ENCODE measurements at places on chromosomes 3 and 15.

DNA sequence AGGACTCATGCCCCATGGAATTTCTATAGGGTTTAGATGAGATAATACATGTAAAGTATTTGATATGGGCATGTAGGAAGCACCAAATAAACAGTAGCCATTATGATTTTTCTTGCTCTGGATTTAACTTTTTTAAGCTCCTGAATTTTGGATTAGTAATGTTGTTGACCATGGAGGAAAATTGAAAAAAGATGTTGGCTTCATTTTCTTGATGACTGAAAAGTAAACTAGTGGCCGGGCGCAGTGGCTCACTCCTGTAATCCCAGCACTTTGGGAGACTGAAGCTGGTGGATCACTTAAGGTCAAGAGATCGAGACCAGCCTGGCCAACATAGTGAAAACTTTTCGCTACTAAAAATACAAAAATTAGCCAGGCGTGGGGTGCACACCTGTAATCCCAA lies 120.3 kb downstream of the PTPRG start:
- H3K4me1 ChIP-seq, result peaks cover 2% of the 10 kb centered on the region
- H3K36me3 ChIP-seq, result no peaks in the 10 kb centered on the region
- H3K27me3 ChIP-seq, result no peaks in the 10 kb centered on the region
- H3K4me3 ChIP-seq, result no peak overlapping the region
- no peak overlapping the region for H3K27ac ChIP-seq

GRCh38 chr3:112776836-112777235 lies 69.8 kb downstream of the CD200R1L start:
- H3K27me3 ChIP-seq, result no peaks in the 10 kb centered on the region
- H3K36me3 ChIP-seq, result no peaks in the 10 kb centered on the region
- H3K27ac ChIP-seq, result no peak overlapping the region

GRCh38 chr15:71511796-71512681 lies 298.3 kb upstream of the NR2E3 start:
- DNase-seq, result no peak
- H3K27me3 ChIP-seq, result peaks cover 25% of the 10 kb centered on the region

GRCh38 chr3:50515565-50516439 lies 12.4 kb upstream of the CACNA2D2 start:
- DNase-seq, result peak; percentile 27
- H3K4me3 ChIP-seq, result peak overlapping the region; percentile 29
- H3K36me3 ChIP-seq, result no peaks in the 10 kb centered on the region
- H3K27me3 ChIP-seq, result peaks cover 28% of the 10 kb centered on the region
- no peak overlapping the region for H3K27ac ChIP-seq
- peaks cover 12% of the 10 kb centered on the region for H3K4me1 ChIP-seq

- H3K27me3 ChIP-seq, result no peaks in the 10 kb centered on the region
- no peaks in the 10 kb centered on the region for H3K4me1 ChIP-seq
- H3K36me3 ChIP-seq, result peaks cover 2% of the 10 kb centered on the region
- peak overlapping the region; percentile 62 for H3K27ac ChIP-seq
- no peak overlapping the region for H3K4me3 ChIP-seq
- peak; percentile 71 for DNase-seq
Measured at GRCh38 chr3:52144034-52144795, 10.0 kb downstream of the POC1A start.

DNA sequence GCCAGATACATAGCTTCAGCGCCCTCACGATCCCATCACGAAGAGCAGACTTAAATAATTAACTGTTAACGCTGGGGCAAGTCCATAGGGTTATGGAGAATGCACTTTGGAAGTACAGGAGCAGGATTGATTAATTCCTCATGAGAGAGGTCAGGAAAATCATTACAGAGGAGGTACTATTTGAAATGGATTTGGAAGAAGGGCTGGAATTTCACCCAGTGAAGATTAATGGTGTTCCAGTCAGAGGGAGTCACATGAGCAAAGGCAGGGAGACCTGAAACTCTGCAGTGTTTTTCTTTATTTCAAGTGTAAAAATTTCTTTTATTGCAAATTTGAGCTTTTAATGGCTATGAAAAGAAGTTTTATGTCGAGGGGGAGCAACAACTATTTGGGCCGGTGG lies 329.8 kb upstream of the GRM7 start:
- peak overlapping the region; percentile 26 for H3K27ac ChIP-seq
- DNase-seq, result no peak
- peaks cover 2% of the 10 kb centered on the region for H3K36me3 ChIP-seq
- H3K4me1 ChIP-seq, result peaks cover 5% of the 10 kb centered on the region

DNA sequence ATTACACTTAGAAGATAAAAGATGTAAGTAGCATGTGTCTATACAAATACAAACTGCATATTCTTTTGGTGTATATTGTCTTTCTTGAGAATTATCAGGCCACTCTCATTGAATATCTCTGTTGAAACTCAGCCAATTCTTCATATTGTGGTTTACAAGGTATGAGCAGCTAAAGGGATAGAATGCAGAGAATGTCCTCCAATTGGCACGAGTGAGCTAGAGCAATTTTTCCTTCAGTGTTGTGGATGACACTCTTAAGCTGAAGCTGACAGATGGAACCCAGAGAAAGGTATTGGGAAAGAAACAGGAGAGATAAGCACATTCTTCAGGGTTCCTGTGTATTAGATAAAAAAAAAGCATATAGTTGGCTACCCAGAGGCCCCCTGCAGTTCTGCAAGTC lies 453.1 kb downstream of the EPHA3 start:
- no peaks in the 10 kb centered on the region for H3K27me3 ChIP-seq
- H3K4me3 ChIP-seq, result no peak overlapping the region
- DNase-seq, result no peak

- H3K4me3 ChIP-seq, result no peak overlapping the region
- DNase-seq, result no peak
- H3K27ac ChIP-seq, result no peak overlapping the region
- H3K27me3 ChIP-seq, result no peaks in the 10 kb centered on the region
Measured at GRCh38 chr15:72203507-72203837, 5.9 kb upstream of the GRAMD2A start.

- DNase-seq, result no peak
- H3K4me1 ChIP-seq, result no peaks in the 10 kb centered on the region
- peaks cover 3% of the 10 kb centered on the region for H3K27me3 ChIP-seq
- H3K36me3 ChIP-seq, result no peaks in the 10 kb centered on the region
- no peak overlapping the region for H3K27ac ChIP-seq
Measured at GRCh38 chr3:52509753-52510328, 14.7 kb downstream of the STAB1 start.

DNA sequence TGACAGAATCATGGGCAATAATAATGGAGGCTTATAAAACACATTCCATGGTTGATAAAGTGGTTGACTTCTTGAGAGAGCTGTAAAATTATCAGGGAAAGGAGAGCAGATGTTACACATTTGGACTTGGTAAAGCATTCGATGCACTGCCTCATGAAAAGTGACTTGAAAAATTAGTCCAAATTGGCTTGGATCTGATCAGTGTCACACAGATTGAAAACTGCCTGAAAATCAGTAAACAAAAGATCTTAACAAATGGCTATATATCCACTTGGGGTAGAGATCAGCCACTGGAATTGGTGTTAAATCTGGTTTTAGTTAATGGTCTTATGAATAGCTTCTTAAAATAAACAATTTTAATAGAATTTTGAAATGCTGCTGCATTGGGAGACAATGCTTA lies 20.3 kb downstream of the SHOX2 start:
- no peak overlapping the region for H3K4me3 ChIP-seq
- peaks cover 26% of the 10 kb centered on the region for H3K4me1 ChIP-seq
- H3K27me3 ChIP-seq, result peaks cover 5% of the 10 kb centered on the region
- H3K36me3 ChIP-seq, result no peaks in the 10 kb centered on the region

DNA sequence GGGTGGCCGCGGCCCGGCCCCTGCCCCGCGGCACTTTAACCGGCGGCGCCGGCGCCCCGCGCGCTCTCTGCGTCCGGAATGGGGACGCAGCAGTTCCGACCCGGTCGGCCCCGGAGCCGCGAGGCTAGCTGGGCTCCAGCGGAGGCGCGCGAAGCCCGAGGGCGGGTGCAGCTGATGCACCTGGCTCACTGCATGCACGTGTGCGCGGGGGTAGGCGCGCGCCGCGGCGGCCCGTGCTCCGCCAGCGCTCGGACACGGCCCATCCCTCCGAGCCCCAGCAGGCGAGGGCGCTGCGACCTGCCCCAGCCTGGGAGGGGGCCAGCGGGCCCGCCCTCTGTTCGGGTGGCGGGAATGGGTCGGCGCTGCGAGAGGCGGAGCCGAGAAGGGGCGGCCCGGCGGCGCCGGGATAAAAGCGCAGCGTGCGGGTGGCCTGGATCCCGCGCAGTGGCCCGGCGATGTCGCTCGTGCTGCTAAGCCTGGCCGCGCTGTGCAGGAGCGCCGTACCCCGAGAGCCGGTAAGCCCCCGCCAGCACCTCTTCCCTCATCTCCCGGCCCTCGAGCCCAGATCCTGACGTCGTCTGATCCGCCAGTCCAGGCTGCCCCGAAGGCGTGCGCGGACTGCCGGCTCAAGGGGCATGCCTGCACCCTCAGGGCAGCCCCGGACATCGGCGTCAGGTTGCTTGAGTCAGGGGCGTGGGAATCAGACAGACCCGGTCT lies at the start of the genes CHDH and IL17RB:
Gene CHDH, minus strand, starts transcription at position 286 of the 717 bp plus-strand sequence. CDS start 22,411 bp downstream, outside the sequence.
Gene IL17RB, plus strand, starts transcription at position 435 of the 717 bp plus-strand sequence. Its CDS starts 21 bp downstream, at position 456.
- H3K4me3 ChIP-seq, result peak within 1 kb of the TSS; percentile 76
- H3K27ac ChIP-seq, result peak within 1 kb of the TSS; percentile 88
- peak; percentile 41 for DNase-seq
- H3K36me3 ChIP-seq, result peaks cover 2% of the 10 kb centered on the region
- peaks cover 31% of the 10 kb centered on the region for H3K4me1 ChIP-seq

GRCh38 chr3:150064971-150065370 lies 94.3 kb upstream of the PFN2 start:
- DNase-seq, result no peak
- no peak overlapping the region for H3K27ac ChIP-seq
- H3K4me3 ChIP-seq, result no peak overlapping the region
- H3K27me3 ChIP-seq, result peaks cover 41% of the 10 kb centered on the region
- H3K36me3 ChIP-seq, result no peaks in the 10 kb centered on the region

GRCh38 chr3:10702961-10703740 lies 112.9 kb upstream of the SLC6A11 start:
- H3K4me1 ChIP-seq, result peaks cover 4% of the 10 kb centered on the region
- H3K36me3 ChIP-seq, result no peaks in the 10 kb centered on the region
- no peak overlapping the region for H3K27ac ChIP-seq
- H3K27me3 ChIP-seq, result peaks cover 82% of the 10 kb centered on the region
- H3K4me3 ChIP-seq, result no peak overlapping the region
- DNase-seq, result peak; percentile 37

DNA sequence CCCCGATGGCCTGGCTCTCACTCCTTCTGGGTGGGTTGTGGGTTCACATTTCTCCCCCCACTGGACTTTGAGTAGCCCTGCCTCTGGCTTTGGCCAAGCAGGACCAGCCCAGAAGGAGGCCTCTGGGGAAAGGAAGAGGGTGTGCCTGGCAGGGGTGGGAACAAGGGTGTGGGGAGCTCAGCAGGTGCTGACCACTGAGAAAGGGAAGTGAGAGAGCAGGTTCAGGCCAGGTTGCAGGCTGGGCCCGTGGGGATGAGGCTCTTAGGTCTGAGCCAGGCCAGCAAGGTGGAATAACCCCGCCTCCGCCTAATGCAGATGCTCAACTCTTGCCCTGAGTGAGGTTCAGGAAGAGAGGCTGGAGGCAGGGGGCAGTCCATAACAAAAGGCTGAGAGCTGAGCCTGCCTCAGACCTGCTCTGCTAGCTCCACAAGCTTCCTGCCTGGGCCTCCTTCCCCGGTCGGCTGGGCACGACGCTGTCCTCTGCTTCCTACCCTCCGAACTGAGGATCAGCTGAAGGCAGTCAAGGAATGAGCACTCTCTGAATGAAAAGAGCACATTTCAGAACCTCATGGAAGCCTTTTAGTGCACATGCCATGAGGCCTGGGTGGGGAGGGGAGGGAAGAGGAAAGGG lies 82.7 kb downstream of the TLE3 start:
- peaks cover 72% of the 10 kb centered on the region for H3K27me3 ChIP-seq
- no peak overlapping the region for H3K4me3 ChIP-seq
- H3K36me3 ChIP-seq, result no peaks in the 10 kb centered on the region
- H3K27ac ChIP-seq, result no peak overlapping the region
- H3K4me1 ChIP-seq, result no peaks in the 10 kb centered on the region
- no peak for DNase-seq

DNA sequence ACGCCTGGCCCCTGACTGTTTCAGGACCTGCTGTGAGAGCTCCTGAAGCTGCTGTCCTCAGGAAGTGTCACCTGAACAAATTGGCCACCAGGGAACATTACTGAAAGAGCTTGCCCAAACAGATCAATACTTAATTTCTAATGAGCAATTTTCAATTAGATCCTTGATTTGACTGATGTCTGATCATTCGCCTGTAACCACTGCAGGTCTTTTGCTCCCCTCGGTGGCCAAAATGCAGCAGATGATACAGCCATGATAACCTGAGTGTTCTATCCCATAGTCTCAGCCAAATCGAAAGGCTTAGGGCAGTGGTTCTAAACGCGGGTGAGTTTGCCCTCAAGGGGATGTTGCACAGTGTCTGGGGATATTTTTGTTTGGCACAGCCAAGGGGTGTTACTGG lies 57.6 kb upstream of the MEX3B start:
- peaks cover 9% of the 10 kb centered on the region for H3K27me3 ChIP-seq
- H3K4me1 ChIP-seq, result peaks cover 2% of the 10 kb centered on the region
- H3K36me3 ChIP-seq, result no peaks in the 10 kb centered on the region
- DNase-seq, result no peak
- H3K4me3 ChIP-seq, result no peak overlapping the region
- H3K27ac ChIP-seq, result no peak overlapping the region

DNA sequence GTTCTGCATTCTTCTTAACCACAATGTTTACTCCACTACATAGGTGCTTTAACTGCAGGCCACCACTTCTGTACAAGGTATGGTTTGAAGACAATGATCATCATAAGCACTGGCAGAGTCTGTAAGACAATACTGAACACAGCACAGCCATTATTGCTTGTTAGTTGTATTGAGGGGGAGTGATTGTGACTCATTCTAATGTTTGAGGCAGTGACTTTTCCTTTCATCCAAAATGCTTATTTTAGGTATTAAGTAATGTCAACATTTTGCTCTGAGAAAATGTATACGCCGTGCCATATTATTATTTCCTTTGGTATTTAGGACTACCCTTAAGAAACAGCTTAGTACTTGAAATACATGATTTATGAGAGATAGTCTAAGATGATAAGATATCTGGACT lies 618.2 kb upstream of the ZNF717 start:
- no peaks in the 10 kb centered on the region for H3K4me1 ChIP-seq
- no peaks in the 10 kb centered on the region for H3K27me3 ChIP-seq
- no peak overlapping the region for H3K4me3 ChIP-seq

- H3K4me3 ChIP-seq, result no peak overlapping the region
Measured at GRCh38 chr15:65904301-65904700, 35.0 kb downstream of the RAB11A start.

GRCh38 chr3:180320631-180321030 lies 281.3 kb upstream of the TTC14 start:
- H3K27ac ChIP-seq, result no peak overlapping the region
- H3K4me3 ChIP-seq, result no peak overlapping the region
- peaks cover 5% of the 10 kb centered on the region for H3K4me1 ChIP-seq
- peaks cover 15% of the 10 kb centered on the region for H3K27me3 ChIP-seq

- no peak overlapping the region for H3K4me3 ChIP-seq
- no peak for DNase-seq
- peaks cover 10% of the 10 kb centered on the region for H3K4me1 ChIP-seq
- H3K36me3 ChIP-seq, result peaks cover 1% of the 10 kb centered on the region
Measured at GRCh38 chr3:73365756-73366397, 258.9 kb downstream of the PDZRN3 start.

GRCh38 chr3:171488479-171488878 lies 28.3 kb upstream of the TNIK start:
- no peak for DNase-seq
- no peak overlapping the region for H3K4me3 ChIP-seq
- H3K36me3 ChIP-seq, result no peaks in the 10 kb centered on the region
- H3K27me3 ChIP-seq, result no peaks in the 10 kb centered on the region

GRCh38 chr3:139935016-139935865 lies at the start of gene CLSTN2:
Gene CLSTN2, plus strand, starts transcription at chr3:139935185.
- H3K4me1 ChIP-seq, result peaks cover 11% of the 10 kb centered on the region
- peak within 1 kb of the TSS; percentile 77 for H3K4me3 ChIP-seq
- H3K36me3 ChIP-seq, result no peaks in the 10 kb centered on the region
- H3K27ac ChIP-seq, result no peak within 1 kb of the TSS
- peaks cover 61% of the 10 kb centered on the region for H3K27me3 ChIP-seq

GRCh38 chr3:25573386-25574171 lies 91.1 kb downstream of the TOP2B start:
- no peak overlapping the region for H3K4me3 ChIP-seq
- DNase-seq, result no peak
- no peaks in the 10 kb centered on the region for H3K27me3 ChIP-seq
- peaks cover 21% of the 10 kb centered on the region for H3K36me3 ChIP-seq
- no peak overlapping the region for H3K27ac ChIP-seq

Data from progenitor cell of endocrine pancreas (in vitro differentiated cells).